ENCODE measurements at places on chromosomes 2 and 18.

DNA sequence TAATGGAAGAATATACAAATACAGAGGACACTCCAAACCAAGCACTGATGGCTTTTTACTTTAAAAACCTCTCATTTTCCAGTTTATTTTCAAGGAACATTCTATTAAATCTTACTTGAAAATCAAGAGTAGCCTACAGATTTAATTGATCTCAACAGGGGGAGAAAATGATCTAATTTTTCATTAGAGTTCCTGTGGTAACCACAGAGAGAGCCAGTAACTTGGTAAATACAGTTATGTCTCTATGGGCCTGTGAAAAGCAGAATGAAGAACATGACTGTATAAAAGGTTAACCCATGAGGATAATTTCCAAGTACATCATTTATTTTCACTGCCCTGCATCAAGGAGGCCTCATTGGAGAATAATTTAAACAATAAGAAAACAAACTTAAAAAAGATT, 39.8 kb upstream of the ITPRID2 start:
- no peak for DNase-seq

GRCh38 chr18:28834889-28835288, 658.0 kb upstream of the CDH2 start:
- DNase-seq, result no peak

DNA sequence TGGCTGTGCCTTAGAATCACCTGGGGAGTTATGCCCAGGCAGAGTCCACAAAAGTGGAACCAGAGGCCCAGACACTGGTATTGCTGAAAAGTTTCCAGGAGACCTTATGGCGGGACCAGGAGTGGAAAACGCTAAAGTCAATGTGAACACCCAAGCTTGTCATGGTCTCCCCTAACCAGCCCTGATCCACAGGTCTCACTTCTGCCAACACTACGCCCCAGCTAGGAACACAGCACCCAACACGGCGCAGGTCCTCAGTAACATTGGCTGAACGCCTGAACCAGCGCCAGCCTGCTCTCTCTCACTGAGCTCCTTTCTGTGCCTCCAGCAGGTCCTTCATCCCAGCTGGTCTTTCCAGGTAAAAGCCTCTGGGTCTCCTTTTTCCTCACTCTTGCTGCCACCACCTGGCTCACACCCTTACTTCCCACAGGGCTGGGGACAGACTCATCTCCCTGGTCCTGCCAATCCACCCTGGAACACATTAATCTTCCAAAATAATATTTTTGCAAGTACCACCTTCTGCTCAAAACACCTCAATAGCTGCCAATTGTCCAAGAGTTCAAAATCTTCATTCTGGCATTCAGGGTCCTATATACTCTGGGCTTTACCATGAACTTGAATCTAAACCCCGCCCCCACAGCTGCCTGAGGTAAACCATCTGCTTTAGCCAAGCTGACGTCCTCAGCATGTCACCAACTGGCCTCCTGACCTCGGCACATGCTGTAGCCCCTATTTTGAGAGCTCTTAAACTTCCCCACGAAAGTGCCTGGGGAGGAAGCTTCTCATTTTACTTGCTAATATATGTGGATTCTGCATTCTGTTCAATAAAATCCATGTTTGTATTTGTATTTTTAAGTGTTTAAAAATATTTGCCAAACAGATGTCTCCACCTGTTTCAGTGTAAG, 34.6 kb downstream of the ADCY3 start:
- no peak for DNase-seq

DNA sequence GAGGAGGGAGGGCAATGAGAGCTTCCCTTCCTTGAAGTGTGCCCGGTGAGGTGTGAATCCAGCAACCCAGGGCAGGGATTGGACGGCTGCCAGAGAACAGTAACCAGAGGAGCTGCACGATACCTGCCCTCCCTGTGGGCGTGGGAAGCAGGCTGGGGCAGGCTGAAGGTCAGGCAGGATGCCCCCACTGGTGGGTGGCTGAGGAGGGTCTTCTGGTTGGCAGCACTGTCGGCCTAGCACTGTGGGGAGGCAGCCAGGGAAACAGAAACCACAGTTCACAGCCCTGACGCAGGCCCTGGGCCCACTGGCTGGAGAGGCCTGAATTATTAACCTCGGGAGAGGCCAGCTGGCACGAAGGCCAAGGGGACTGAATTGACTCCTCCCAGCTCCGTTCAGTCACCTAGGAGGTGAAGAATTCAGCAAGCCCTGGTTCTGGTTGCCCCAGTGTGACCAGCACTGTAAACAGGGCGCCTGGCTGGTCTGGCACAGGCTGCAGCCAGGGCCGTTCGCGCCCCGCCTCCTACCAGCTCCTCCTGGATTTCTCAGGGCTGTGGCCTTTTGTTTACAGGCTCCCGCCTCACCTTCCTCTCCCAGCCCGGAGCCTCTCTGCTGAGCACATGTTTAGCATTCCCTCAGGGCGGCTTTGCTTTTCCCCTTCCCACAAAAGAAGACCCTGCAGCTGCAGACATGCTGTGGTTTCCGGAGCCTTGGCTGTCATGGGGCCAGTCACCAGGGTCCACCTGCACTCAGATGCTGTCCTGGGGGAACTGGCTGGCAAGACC, 97.8 kb downstream of the B3GNT2 start:
- peak; percentile 7 for DNase-seq

DNA sequence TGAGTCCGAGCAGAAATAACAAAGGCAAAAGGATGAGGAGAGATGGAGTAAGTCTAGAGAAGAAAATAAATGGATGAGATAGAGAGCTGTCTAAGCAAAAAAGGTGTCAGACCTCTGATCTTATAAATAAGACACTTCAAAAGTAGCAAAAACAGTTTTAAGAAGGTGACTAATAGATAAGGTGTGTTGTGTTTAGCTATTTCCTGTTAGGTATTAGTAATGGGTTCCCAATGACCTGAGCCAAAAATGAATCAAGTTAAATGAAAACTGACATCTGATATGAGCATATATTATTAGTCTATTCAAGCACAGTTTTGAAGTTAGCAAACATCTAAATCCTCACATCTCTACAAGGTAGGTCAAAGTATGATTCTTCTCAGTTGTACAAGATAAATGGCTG, 10.6 kb downstream of the SUPT7L start:
- DNase-seq, result no peak

- DNase-seq, result no peak
These were observed 196.5 kb downstream of the SATB2 start for GRCh38 chr2:199261239-199261638.

GRCh38 chr2:223979730-223980396, 22.6 kb downstream of the MRPL44 start:
- DNase-seq, result no peak

DNA sequence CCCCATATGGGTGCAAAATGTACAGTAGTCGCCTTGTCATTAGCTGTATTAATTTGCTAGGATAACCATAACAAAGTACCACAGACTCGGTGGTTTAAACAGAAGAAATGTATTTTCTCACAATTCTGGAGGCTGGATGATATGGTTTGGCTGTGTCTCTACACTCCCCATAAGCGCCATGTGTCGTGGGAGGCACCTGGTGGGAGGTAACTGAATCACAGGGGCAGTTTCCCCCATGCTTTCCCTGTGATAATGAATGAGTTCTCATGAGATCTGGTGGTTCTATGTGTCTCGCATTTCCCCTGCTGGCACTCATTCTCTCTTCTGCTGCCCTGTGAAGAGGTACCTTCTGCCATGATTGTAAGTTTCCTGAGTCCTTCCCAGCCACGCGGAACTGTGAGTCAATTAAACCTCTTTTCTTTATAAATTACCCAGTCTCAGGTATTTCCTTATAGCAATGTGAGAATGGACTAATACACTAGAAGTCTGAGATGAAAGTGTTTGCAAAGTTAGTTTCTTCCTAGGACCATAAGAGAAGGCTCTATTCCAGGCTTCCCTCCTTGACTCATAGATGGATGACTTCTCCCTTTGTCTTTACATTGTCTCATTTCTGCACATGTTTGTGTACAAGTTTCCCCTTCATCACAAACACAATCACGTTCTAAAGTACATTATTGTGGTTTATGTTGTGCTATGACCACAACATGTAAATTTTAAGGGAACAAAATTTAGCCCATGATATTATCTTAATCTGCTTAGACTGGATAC, 1442.6 kb downstream of the SUCLG1 start:
- DNase-seq, result no peak

DNA sequence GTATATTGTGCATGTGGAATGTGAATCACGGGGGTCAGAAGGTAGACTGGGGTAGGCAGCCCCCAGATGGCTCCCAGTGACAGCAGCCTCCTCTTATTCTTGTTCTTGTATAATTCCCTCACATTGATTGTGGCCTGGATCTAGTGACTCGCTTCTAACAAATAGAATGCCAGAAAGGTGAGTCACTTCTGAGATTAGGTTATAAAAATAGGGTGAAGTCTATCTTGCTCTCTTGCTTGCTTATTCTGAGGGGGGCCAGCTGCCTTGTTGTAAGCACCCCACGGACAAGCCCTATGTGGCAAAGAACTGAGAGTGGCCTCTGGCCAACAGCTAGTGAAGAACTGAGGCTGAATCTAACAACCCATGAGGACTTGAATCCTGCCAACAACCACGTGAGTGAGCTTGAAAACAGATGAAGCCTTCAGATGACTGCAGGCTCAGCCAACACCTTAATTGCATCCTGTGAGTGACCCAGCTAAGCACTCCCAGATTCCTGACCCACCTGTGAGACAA, 15.6 kb upstream of the RMND5A start:
- DNase-seq, result no peak

DNA sequence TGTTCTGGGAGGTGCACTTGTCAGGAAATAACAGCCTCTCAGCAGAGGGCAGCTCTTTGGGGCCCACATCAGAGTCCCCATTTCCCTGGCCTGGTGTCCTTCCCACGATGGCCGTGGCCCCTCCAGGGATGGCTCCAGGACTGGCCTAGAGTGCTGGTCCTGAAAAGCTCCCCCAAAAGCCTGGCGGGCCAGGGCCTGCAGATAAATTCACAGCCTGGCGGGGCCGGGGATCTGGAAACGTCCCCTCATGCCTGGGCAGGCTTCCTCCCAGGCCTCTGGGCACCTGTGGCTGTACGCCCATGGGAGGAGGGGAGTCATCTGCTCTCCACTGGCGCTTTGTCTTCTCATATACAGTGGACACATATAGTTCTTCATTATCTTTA, 52.6 kb upstream of the HS6ST1 start:
- no peak for DNase-seq

GRCh38 chr18:8634508-8634907, 25.3 kb downstream of the RAB12 start:
- no peak for DNase-seq

DNA sequence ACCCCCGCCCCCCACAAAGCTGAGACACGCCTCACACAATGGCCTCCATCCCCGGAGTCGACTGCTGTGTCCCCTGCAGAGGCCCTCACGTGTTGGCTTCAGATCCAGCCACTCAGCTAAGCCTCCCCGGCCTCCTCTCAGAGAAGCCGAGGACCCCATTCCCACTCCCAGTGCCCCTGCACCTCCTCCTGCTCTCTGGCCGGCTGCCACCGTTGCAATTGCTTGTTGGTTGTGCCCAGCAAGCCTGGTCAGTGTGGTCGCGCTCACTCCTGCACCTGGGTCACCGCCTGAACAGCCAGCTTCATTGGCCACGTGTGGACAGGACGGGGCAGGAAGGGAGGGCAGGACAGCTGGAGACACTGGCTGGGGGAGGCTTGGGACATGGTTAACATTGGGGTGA, 191.5 kb upstream of the SALL3 start:
- DNase-seq, result no peak
